MM.1S (cell line): ENCODE measurements at places on chromosomes 7 and 10.

DNA sequence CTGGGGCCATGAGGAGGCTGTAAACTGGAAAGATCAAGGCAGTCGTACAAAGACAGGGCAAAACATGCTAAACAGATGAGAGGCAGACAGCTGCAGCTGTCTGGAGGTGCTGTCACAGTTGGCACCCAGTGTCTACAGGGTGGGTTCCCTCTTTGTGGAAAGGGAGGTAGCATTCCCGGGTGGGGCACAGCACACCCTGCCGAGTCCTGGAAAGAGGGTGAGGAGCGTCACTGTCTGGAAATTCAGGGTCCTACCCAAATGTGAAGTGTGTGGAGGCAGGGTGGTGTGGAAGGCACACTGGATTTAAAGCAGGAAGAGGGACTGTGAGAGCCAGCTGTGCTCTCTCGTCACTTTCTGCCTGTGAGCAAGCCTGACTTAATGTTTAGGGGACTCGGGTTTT lies 356.2 kb downstream of the SDK1 start:
- DNase-seq, result no peak

- DNase-seq, result peak; percentile 38
Measured at GRCh38 chr10:23095966-23096801, 805 bp downstream of the MSRB2 start.

DNA sequence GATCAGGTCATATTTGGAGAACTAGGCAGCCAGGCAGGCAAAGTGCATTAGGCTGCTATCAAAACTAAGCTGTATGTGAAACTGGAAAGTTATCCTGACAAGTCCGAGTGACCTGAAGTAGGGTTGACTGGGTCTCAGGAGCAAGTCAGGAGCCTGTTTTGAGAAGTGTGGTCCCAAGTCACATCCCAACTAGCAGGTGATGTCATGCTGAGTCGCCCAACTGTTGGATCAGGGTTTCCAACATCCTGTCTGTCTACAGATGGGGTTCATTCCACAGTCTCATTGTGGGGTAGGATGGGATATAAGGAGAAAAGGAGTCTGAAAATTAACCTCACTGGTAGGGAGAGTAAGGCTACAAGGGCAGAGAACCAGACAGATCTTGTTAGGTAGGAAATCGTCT lies 27.0 kb downstream of the SLC26A4 start:
- no peak for DNase-seq

DNA sequence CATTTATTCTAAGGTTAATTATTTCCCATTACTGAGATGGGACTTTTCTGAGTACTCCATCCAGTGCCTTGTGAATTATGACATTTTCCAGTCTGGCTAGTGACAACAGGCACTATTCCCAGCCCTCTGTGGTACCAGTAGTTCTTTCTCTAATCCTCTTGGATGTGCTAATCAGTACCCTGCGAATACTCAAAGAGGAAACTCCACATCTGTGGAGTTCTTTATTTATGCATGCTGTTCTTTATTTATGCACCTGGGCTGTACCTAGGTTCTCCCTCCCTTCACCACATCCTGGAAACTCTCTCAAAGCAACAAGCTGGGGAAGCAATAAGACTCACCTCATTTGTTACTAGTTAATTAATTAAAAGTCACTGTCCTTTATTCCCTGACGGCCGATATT lies 83.5 kb downstream of the TSPAN12 start:
- DNase-seq, result peak; percentile 28

DNA sequence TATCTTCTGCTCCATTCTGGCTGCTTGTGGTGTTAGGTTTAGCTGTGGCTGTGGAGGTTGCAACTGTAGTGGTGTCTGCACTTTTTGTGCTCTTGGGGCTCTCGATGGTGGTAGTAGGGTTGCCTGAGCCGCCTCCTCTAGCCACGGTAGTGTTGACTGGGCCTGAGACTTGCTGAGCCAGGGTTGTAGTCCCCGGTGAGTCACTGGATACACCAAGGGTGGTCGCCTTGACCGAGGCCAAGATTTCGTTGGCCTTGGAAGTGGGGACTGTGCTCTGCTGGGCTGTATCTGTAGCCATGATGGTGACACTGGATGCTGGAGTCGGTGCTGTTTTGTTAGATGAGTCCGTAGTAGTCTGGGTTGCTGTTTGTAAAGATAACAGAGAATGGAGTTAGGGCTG lies 45.4 kb downstream of the PODXL start:
- DNase-seq, result no peak

DNA sequence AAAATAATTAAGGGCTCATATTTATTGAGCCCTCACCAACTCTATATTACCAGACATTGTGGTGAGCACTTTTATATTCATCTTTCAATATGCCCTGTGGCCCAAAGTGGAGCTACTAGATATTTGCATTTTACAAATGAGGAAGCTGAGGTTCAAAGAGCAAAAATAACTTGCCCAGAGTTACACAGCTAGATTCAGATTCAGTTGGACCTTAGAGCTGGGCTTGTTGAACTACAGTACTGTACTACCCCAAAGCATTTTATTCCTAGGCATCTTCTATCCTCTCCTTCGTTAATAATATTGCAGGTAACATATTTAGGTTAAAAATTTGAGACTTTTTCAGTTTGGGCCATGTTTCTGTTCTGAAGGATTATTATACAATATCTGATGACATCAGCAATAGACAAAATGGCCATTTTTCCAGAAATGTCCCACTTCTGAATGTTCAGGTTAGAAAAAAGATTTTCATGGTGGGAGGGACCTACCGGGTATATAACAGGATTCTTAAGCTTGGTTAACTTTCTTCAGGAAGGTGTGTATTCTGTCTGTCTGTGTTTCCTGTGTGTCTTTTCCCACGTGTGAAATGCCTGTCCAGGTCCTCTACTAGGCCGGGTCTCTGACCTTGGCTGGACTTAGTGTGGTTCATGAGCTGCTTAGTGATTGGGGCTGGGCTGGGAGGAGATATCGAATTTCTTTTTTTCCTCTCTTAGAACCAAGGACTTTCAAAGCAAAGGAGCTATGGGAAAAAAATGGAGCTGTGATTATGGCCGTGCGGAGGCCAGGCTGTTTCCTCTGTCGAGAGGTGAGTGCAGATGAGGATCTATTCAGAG lies 13.6 kb downstream of the PRXL2A start:
- DNase-seq, result no peak

DNA sequence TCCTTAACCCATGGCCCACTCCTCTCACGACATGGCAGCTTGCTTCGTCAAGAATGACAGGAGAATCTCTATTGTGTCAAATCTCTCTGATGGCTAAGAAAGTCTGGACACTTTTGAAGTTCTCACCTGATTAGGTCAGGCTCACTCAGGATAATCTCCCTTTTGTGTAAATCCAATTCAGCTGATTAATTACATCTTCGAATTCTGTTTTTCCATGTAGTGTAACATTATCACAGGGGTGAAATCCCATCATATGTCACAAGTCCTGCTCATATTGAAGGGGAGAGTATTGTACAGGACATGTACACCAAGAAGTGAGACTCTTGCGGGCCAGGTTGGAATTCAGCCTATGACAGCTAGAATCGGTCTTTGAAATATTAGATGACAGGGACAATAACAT lies 16.2 kb upstream of the OR6B1 start:
- no peak for DNase-seq

GRCh38 chr7:141455723-141456122 lies 95.5 kb upstream of the AGK start:
- DNase-seq, result no peak

GRCh38 chr10:75000748-75001321 lies 110.6 kb upstream of the SAMD8 start:
- peak; percentile 84 for DNase-seq

GRCh38 chr7:99029466-99030435 lies 114.2 kb downstream of the SMURF1 start:
- no peak for DNase-seq

GRCh38 chr7:135771961-135772638 lies 23.5 kb upstream of the FAM180A start:
- no peak for DNase-seq

GRCh38 chr10:98402478-98402877 lies 12.5 kb downstream of the PYROXD2 start:
- DNase-seq, result no peak

DNA sequence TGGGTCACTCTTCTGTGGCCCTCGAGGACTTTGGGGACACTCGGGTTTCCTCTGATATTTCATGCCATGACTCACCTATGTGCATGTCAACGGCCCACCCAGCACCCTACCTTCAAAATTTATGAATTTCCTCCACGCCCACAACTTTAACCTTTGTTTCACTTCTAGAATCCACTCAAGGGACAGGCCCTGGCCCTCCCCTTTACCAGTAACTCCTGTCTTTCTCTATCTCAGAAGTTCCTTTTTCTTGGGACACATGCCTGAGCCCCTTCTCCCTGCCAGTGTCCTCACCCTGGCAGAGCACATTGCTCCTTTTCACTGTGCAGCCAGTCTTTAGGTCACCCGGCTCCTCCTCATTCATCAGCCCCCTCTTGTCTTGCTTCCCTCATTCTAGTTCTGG lies 282.5 kb upstream of the KLF6 start:
- no peak for DNase-seq

DNA sequence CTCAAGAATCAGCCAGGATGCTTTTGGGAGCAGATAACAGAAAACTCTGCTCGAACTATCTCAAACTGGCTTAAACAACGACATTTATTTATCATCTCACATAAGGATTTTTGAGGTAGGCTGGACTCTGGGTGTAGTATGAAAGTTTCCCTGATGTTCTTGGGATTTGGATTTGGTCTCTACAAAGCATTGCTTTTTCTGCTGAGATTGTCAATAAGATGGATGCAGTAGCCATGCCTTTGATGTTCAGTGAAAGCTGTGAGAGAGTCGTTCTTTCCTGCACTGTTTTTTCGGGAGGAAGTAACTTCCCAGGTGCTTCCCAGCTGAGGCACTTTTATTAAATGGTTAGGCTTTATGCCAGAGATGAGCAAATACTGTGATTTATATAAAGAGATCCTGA lies 181.1 kb downstream of the PRKG1 start:
- DNase-seq, result no peak

DNA sequence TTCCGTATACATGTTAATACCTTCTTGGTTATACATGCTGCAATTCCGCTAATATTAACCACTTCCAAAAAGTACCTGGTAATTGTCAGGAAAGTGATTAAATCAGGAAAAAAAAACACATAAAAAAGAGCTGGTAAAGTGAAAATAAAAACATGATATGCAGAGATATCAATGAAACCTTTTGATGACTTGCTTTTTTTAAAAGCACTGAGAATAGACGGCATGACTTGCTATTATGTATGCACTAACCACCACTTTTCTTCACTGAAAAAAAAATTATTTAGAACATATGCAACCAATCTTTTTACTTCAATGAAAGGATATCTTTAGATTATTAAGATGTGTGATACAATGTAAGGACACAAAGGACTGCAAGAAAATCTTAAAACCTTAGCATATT lies 163.0 kb downstream of the KMT2E start:
- no peak for DNase-seq

DNA sequence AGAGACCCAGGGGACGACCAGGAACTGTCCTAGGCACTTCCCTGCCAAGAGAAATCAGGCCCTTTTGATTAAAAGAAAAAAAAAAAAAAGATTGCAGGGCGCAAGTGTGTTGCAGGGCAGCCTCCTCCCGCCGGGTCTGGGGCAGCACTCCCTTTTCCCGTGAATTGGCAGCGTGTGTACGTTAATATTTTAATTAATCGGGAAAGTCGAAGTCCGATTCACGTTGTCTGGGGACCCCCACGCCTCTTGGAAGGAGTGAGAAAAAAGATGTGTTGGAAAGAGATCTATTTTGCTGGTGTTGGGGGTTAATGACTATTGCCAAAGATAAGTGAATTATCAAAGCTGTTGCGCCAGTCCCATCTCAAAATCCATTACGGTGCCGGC lies 1.3 kb upstream of the EBF3 start:
- DNase-seq, result no peak

- DNase-seq, result no peak
Measured at GRCh38 chr7:2736411-2736914, 48.5 kb downstream of the AMZ1 start.

DNA sequence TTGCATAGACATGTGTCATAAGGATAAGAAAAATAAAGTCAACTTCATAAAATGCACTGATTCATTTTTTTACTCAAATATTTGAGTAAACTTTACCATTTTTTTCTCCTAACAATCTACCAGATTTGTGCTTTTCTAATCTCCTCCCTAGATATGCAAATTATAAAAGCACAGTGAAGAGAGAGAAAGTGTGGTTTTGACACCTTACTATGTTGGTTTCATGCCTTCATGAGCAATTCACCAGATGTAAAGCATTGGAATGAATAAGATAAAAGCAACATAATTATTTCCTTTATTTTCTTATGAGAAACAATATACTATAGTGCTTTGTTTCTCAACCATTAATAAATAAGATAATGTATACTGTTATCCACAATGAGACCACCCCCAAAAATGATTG lies 432.5 kb upstream of the PCDH15 start:
- peak; percentile 73 for DNase-seq

DNA sequence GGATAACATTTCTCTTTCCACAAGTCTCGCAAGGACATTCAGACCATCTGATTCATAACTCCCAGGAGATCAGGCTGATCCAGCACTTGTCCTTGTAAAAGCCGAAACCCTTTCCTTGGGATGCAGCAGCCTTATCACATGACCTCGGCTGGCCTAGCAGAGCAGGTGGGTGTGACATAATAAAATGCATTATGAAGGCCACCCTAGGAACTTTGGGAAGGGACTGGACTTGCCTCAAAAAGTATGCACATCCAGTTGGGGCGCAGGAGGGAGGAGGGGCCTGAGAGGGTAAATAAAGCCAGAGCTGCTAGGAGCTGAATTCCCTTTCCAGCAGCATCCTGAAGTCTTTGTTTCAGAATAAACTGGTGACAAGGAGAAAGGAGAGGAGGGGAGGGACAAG lies 260.8 kb downstream of the SNX13 start:
- DNase-seq, result no peak

DNA sequence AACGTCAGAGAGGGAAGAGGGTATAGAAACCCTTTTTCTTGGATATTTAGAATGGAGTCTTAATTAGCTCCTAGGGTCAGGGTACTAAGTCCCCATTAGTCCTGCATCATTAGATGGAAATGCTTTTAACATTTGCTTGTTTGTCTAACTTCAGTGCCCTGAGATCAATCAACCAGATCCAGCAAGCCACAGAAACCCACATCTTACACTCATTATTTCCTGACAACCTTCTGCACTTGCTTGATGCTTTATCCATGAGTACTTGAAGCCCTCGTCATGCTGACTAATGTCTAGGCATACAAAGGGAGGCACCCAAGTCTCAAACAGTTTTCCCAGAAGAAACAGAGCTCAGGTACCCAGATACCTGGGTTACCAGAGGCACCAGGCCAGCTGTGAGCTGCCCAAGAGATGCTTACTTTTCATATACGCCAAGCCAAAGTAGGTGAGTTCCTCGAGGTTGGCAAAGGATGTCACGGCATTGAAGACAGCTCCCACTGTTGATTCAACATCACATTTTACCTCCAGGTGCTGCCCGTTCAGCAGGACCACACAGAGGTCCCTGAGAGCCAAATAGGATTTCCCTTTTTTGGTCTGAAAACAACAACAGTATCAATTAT lies 42.7 kb downstream of the FRMPD2 start:
- no peak for DNase-seq

DNA sequence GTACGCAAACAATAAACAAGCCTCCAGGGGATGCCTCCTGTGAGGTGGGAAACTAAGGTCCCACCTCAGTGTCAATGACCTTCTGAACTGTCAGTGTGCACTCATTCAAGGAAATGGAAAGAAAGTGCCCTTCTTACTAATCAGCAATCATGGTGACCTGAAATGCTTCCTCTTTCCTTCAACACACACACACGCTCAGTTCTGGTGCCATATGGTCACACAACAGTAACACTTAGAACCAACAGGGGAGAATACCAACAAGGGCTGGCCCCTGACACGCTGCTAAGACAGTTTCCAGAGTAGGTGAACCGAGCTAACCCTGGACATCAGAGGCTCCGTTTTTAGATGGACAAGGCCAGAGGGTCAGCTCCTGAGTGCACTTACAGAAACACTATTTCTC lies 42.1 kb upstream of the EFCAB10 start:
- DNase-seq, result no peak

GRCh38 chr10:98236862-98237261 lies 31.1 kb downstream of the LOXL4 start:
- no peak for DNase-seq
